Mesothelial cell of epicardium (in vitro differentiated cells): ENCODE measurements at places on chromosomes 6 and 20.

DNA sequence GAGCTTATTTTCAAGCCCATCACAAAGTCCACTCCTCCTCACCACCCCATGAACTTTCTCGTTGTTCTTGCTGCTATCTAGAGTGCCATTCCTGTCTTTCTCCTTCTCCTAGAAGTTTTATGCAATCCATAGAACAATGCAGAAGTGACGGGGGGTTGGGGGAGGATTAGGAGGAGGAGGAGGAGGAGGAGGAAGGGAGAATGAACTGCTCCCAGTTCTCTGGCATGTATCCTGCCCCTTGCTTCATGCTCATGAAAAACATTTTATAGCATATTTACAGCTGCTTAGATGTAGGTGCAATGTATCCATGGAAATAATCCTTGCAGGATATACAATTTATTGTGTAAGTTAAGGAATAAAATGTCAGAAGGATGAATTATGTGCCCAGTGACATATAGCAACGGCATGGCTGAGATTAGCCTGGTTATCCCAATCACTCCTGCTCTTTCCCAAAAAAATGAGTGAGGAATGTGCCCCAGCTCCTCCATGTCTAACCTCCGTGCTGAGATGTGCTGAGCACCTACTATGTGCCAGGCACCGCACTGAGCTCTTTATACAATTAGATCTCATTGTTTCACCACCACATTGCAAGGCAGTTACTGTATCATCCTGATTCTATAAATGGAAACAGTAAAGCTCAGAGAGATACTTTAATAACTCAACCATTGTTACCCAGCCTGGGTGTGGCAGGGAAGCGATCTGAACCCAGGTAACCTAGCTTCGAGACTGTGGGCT is 41.6 kb upstream of the TFAP2C start:
- DNase-seq, result no peak

GRCh38 chr6:91437315-91437729 is 850.5 kb upstream of the MAP3K7 start:
- DNase-seq, result no peak

GRCh38 chr20:35304956-35305355 is 12.7 kb upstream of the FAM83C start:
- DNase-seq, result no peak

GRCh38 chr6:20955131-20955530 is 420.9 kb downstream of the CDKAL1 start:
- no peak for DNase-seq

DNA sequence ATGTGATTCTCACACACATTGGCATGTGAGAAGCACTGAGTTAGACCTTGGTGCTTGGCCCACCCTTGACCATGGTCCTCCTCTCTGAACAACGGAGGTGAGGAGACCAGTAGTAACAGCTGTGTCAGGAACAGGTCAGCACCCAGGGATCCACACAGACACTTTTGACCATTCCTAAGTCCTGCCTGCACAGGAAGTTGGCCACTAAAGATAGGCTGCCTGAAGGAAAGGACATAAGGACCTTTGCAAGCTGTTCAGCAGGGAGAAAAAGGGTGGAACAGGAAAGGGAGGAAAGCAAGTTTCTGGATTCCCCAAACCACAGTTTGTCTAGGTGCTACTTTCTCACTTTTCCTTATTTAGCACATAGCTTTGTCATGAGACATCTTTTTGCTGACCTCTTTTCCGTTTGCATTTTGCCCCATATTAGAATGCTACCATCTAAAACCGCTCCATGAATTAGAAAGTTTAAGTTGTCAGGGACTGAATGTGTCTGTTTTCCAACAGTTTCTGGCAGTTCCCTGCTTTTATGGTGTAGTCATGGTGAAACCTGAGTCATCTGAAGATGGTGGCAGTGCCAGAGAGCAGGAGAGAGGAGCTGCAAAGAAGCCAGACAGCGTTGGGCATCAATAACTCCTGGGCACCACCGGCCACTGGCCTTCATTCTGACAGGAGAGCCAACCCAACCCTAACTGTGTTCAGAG is 1.1 kb upstream of the CD109 start:
- DNase-seq, result no peak

DNA sequence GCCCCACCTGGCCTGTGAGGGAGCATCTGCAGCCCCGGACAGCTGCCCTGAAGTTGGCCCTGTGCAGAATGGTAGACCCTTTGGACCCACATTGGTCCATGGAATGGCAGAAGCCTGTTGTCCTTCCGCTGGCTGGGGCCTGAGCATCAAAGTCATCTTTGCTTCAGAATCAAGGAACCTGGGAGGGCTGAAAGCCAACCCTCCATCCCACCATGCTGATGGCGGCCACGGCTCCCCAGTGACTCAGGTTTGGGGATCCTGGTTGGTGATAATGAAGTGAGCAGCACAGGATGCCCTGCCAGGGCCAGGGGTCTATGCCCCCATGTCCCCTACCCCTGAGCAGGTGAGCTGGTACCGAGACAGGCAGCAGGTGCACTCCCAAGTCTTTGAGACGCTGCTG is 52.8 kb downstream of the YTHDF1 start:
- no peak for DNase-seq

GRCh38 chr20:2748551-2749342 is 51.7 kb downstream of the CPXM1 start:
- DNase-seq, result no peak
